HFFc6 (cell line): ENCODE measurements at places on chromosomes 4 and X. TPM values are rescaled to one million over a fixed set of nuclear protein-coding genes. Genes with fewer than 3 reads are reported as not detected.

DNA sequence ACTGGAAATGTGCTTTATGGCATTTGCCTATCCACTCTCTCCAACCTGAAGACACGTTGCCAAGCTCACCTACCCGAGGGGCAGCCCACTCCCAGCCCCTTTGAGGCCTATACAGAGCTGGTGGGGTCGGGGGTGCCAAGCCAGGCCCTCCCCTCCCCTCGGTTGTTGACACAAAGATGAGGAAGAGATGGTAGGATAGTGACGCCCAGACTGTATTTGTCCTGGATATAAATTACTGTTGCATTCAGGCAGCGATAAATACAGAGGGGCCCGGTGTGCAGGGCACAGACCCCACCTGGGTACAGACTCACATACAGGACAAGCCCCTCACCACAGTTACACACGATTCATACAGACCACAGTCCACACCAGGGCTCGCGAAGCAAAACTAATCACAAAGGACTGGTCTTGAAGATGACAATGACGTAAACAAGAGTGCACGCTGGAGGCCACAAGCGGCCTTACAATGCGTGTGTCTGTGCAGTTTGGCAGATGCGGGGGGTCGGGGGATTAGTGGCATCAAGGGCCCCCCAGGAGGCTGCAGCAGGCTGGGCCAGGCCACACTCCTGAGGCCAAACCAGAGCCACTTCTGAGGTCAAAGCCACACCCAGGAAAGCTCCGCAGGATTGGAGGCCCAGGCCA, 14.6 kb downstream of the DGKQ start:
- no peak overlapping the region for H3K4me3 ChIP-seq
- no peaks in the 10 kb centered on the region for H3K4me1 ChIP-seq
- DNase-seq = no peak
- H3K36me3 ChIP-seq = peaks cover 8% of the 10 kb centered on the region; the same call in 1 of the 2 replicates
- H3K27me3 ChIP-seq = peaks cover 6% of the 10 kb centered on the region

GRCh38 chr4:6493658-6494304, 21.4 kb upstream of the PPP2R2C start:
- H3K27ac ChIP-seq = 0 out of 2 replicates have a peak overlapping the region, but pooled peaks have one; percentile 16
- H3K27me3 ChIP-seq = peaks cover 32% of the 10 kb centered on the region
- DNase-seq = peak; percentile 29

- no peaks in the 10 kb centered on the region for H3K36me3 ChIP-seq
- peaks cover 17% of the 10 kb centered on the region for H3K27me3 ChIP-seq
These were observed 47.4 kb upstream of the ZNF518B start for GRCh38 chr4:10504570-10505179.

DNA sequence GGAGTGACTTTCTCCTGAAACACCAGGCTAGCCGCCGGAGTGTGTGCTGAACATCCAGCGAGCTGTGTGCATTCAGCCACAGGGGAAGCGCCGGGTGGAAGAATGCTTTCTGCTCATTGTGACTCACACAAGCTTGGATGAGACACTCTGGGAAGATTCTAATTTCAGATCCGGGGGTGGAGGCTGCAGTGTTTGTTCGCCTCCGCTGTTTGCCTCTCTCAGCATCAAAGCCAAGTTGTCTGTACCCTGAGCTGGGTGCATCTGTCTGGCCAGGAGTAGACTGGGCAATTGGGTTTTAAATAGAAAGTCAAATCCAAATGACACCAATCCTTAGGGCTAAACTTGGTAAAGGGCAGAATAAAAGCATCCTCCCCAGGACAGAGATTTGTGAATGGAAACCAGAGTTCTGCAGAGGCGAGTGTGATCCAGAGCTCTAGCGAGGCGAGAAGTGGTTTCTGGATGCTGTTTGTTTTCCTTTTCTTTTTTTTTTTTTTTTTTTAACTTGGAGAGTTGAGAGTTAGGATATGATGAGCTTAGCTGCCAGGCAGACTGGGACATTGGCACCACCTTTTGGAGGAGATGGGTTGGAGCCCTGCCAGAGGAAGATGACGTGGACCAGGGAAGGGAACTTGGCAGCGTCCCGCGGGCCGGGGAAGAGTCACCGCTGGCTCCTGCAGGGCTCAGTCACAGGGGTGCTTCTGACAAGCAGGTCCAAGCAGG, 196.0 kb upstream of the PSAPL1 start:
- peak overlapping the region; percentile 89 for H3K4me3 ChIP-seq
- H3K36me3 ChIP-seq = peaks cover 10% of the 10 kb centered on the region
- DNase-seq = peak; percentile 91
- peaks cover 53% of the 10 kb centered on the region for H3K4me1 ChIP-seq
- peak overlapping the region; percentile 96 for H3K27ac ChIP-seq

DNA sequence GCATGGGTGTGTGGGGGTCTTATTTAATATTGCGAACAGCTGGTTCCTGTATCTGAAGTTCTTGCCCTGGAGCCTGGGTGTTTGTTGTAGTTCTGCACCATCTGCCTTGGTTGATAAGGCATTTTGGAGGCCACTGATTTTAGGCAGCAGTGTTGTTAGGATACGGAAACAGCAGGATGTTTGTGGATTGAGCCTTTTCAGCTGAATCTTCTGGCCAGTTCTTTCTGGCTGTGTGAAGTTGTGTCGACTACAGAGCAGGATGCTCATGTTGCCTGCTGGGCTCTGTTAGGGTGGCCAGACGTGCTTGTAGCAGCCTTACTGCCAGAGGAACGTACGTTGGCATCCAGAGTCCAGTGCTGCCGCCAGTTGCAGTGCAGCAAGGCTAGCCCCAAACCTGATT, 134.2 kb downstream of the PTTG2 start:
- no peak for DNase-seq
- no peak overlapping the region for H3K4me3 ChIP-seq
- peaks cover 50% of the 10 kb centered on the region for H3K4me1 ChIP-seq
- H3K27me3 ChIP-seq = no peaks in the 10 kb centered on the region

GRCh38 chr4:142660728-142661127, 185.4 kb downstream of the INPP4B start:
- no peak overlapping the region for H3K4me3 ChIP-seq
- H3K36me3 ChIP-seq = peaks cover 45% of the 10 kb centered on the region
- peaks cover 2% of the 10 kb centered on the region; the same call in 1 of the 2 replicates for H3K27me3 ChIP-seq
- peaks cover 14% of the 10 kb centered on the region for H3K4me1 ChIP-seq
- no peak for DNase-seq

DNA sequence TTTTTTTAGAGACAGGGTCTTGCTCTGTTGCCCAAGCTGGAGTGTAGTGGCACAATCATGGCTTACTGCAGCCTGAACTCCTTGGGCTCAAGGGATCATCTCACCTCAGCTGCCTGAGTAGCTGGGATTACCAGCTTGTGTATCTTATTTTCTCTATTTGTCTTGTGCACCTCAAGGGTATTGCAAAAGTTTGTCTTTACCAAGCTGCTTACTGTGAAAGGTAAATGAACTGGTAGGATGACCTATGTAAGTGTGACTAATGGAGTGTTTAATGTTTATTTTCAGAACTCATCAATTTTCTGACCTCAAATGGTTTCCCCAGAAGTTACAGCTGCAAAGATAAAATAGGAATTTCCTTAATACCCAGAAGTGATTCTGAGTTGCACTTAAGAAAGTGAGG, 5.3 kb upstream of the FGA start:
- DNase-seq = no peak
- no peak overlapping the region for H3K27ac ChIP-seq
- no peaks in the 10 kb centered on the region for H3K4me1 ChIP-seq
- H3K4me3 ChIP-seq = no peak overlapping the region
- no peaks in the 10 kb centered on the region for H3K36me3 ChIP-seq
- peaks cover 2% of the 10 kb centered on the region for H3K27me3 ChIP-seq

GRCh38 chrX:137426695-137427425, 139.1 kb upstream of the ZIC3 start:
- peaks cover 13% of the 10 kb centered on the region for H3K27me3 ChIP-seq
- no peaks in the 10 kb centered on the region for H3K36me3 ChIP-seq
- H3K4me1 ChIP-seq = no peaks in the 10 kb centered on the region
- no peak overlapping the region; the same call in 1 of the 2 replicates for H3K4me3 ChIP-seq
- H3K27ac ChIP-seq = no peak overlapping the region

DNA sequence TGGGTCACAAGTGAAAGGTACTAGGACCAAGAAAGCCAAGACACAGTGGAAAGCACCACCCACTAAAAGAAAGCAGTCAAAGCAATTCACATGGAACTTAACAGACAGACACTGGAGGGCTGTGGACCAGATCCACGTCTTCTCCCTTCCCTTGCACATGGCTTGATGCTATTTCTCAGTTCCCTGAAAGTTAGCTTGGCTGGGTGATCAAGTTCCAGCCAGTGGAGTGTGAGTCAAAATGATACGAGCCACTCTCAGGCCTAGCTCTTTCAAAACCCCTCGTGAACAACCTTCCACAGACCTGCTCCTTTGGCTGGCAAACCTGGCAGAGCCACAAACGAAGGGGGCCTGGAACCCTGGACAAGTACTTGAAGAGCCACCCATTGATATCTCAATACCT, 52.0 kb downstream of the RELL1 start:
- H3K4me3 ChIP-seq = no peak overlapping the region
- H3K36me3 ChIP-seq = peaks cover 25% of the 10 kb centered on the region
- DNase-seq = no peak
- no peaks in the 10 kb centered on the region for H3K27me3 ChIP-seq

- no peak overlapping the region for H3K27ac ChIP-seq
- H3K27me3 ChIP-seq = peaks cover 28% of the 10 kb centered on the region
- DNase-seq = no peak
- H3K4me1 ChIP-seq = peaks cover 19% of the 10 kb centered on the region
- no peaks in the 10 kb centered on the region for H3K36me3 ChIP-seq
These were observed 123.2 kb upstream of the TRIM2 start for GRCh38 chr4:153081006-153081580.

DNA sequence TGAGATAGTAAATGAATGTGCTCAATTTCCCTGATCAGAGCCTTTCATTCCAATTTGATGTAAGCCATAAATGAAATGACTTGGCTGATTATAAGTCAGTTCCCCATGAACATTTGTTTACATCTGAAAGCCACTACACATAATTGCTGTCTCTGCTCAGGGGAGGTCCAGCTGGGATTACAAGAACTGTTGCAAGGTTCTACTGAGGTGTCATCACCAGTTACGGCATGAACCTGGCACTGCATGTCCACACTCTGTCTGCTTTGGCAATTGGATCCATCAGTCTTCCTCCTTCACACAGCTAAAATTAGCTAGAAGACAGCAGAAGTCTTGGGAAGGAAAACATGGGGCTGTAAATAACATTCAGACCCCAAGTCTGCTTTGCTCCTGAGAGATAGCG, 12.8 kb upstream of the MBNL3 start:
- no peak overlapping the region for H3K27ac ChIP-seq
- DNase-seq = no peak
- no peak overlapping the region for H3K4me3 ChIP-seq
- peaks cover 2% of the 10 kb centered on the region; the same call in 1 of the 2 replicates for H3K27me3 ChIP-seq
- H3K4me1 ChIP-seq = no peaks in the 10 kb centered on the region
- no peaks in the 10 kb centered on the region for H3K36me3 ChIP-seq

Gene MAGEA6
- total RNA-seq = 0.27 TPM in 1 of 3 replicates, not detected in the others

Gene FAM53A
- total RNA-seq = 2.4 and 3.3 TPM in 2 replicates

Gene DSPP
- not detected in 3 replicates for total RNA-seq

Gene TBC1D1
- 67.1 to 116 TPM (median 88.6 TPM) in 3 replicates for total RNA-seq

Gene MAGEC2
- not detected in 3 replicates for total RNA-seq

Gene FRAS1
- total RNA-seq = 2.3 to 10.3 TPM (median 6.6 TPM) in 3 replicates

Gene NUP62CL
- not detected in 3 replicates for total RNA-seq

Gene HPSE
- 0.22 to 1.0 TPM (median 0.41 TPM) in 3 replicates for total RNA-seq

Gene SULT1B1
- total RNA-seq = 0.05 TPM in 1 of 2 replicates, not detected in the other
